ENCODE measurements at places on chromosomes 5 and 9.

GRCh38 chr5:84565866-84566265, 181.2 kb upstream of the EDIL3 start:
- no peak for DNase-seq

DNA sequence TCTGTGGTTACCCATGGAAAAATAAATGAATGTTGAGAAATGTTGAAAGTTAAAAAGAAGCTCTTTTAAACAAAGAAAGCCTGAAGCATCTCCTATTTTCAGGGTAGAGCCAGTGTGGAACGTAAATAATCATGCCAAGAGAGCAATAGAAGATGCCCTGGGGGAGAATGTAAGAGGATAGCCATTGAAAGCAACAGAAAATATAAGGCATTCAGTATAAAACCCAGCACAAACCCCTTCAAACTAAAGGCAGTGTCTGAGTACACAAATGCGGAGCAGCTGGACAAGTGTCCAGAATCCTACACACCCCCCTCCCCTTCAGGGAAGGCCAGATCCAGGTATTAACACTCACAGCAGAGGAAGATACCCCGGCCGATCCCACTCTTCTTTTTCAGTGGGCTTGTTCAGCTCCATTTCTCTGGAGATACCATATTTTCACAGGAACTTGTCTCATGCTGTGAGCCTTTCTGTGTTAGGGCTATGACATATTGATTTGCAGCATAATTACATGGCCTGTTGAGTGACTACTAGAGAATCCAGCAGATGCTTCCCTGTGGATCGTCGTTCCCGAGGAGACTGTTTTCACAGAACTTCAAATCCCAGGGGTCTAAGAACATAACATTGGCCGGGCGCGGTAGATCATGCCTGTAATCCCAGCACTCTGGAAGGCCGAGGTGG, 101.2 kb downstream of the PLK2 start:
- no peak for DNase-seq

DNA sequence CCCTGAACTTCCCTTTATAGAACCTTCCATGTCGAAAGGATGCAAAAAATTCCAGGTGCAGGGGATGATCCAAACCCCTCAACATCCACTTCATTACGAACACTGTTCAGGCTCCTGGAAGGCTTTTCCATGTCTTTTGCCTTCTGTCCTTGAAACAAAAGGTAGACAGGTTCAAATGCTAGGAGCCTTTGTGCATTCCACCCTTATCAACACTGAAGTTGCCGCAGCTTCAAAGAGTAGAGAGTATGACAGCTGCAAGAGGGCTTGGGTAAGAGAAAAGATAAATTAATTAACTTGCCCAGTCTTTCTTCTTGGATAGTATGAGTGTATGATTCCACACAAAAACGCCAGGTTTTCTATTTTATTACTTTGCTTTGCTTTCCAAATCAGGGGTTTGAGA, 269.1 kb upstream of the MSX2 start:
- DNase-seq, result no peak

DNA sequence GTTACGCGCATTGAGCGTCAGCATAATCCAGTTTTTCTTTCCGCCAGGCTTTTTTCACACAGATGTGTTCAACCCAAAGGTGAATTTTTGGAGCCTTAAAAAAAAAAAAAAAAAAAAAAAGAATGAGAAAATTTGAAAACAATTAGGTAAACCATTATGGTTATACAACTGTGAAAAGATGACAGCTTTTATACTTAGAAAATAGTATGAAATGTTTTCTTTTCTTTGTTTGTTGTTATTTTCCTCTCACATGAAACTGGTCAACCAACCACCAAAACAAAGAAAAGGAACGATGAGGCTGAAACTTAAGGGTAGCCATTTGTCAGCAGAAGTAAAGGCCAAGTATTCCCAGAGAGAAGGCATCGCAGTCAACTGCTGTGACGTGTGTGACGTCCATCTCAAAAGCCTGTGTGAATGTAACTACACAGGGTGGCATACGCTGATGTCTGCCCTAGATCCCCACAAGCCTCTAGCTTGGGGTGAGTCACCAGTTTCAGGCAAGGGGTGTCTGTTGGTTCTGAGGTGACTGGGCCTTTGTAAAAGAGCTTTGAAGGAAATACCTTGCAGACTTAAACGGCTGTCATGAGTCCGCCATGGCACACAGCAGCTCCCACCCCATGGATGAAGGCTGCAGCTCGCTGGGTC, 182.9 kb downstream of the AOPEP start:
- DNase-seq, result no peak

DNA sequence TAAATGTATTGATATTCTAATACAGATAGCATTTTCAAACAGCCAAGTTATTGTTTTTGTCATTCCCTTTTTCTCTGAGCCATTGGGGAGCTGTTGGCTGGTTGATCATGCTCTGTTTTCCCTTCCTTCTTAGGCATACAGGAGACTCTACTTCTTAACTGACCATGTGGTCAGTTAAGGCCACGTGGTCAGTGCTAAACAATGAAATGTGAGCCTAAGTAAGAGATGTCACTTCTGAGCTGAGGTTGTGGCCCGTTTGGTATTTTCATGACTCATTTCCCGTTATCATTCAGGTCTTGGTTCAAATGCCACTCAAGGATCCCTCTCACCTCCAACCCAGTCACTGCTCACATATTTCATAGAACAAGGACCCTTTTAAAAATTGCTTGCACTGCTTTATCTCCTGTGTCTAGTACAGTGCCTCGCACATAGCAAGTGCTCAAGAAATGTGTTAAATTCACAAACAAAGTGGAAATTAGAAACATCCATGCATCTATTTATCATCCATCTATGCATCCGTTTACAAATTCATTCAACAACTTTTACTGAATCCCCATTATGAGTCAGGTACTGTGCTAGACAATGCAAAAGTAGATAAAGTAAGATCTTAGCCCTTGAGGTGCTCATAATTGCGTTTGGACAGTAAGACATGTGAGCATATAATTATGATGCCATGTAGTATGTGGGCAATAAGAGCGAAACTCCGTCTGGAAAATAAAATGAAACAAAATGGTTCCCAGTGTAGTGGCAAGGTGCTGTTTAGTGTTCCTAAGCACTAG, 50.7 kb downstream of the ARRDC3 start:
- DNase-seq, result no peak

- DNase-seq, result no peak
Observed at GRCh38 chr9:6631207-6631512, 14.4 kb downstream of the GLDC start.

DNA sequence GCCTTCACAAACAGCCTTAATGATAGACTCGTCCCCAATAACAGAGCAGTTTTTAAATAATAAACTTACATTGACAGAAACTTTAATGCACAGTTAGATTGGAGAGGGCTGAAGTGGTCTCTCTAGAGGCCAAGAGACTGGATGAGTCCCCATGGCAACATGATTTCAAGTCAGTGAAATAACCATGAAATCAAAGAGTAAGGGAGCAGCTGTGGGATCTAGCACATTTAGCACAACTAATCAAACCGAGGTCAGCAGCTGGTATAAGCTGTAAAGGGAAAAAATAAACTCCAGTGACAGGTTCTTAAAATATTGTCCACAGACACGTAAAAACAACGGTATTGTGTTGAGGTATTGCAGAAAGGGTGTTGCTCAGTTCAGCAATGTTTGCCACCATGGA, 916.6 kb downstream of the DNAH5 start:
- DNase-seq, result no peak
